A375 (cell line): ENCODE measurements at places on chromosomes 1 and 21. TPM values are rescaled to one million over a fixed set of nuclear protein-coding genes. Genes with fewer than 3 reads are reported as not detected.

Gene DISP1
- 2.9 and 3.0 TPM in 2 replicates for total RNA-seq

Gene DMBX1
- total RNA-seq, result 0.19 TPM in 1 of 2 replicates, not detected in the other

Gene P3R3URF
- not detected in 2 replicates for total RNA-seq

Gene LCE3D
- not detected in 2 replicates for total RNA-seq

Gene PRAMEF33
- not detected in 2 replicates for total RNA-seq

Gene MPZ
- 6.0 and 6.9 TPM in 2 replicates for total RNA-seq

Gene FCRL5
- total RNA-seq, result not detected in 2 replicates

Gene GNAT2
- 0.34 TPM in 1 of 2 replicates, not detected in the other for total RNA-seq

Gene CRNN
- total RNA-seq, result not detected in 2 replicates

Gene CFAP141
- total RNA-seq, result not detected in 2 replicates

Gene TFF3
- 0.40 and 2.5 TPM in 2 replicates for total RNA-seq

Gene ZFP69
- total RNA-seq, result 7.2 and 7.6 TPM in 2 replicates

Gene PTGFR
- total RNA-seq, result 0.13 and 0.91 TPM in 2 replicates

Gene C1orf105
- not detected in 2 replicates for total RNA-seq

Gene CCT8
- total RNA-seq, result 179 and 191 TPM in 2 replicates

Gene COQ8A
- 36.7 and 47.9 TPM in 2 replicates for total RNA-seq

Gene YOD1
- total RNA-seq, result 18.1 and 18.3 TPM in 2 replicates

Gene AK4
- 47.5 and 48.5 TPM in 2 replicates for total RNA-seq

Gene NDUFV3
- 39.3 and 41.5 TPM in 2 replicates for total RNA-seq

Gene RPE65
- total RNA-seq, result not detected in 2 replicates

Gene LRRC39
- total RNA-seq, result 0.87 and 1.8 TPM in 2 replicates

Gene ADCY10
- 0.04 and 0.05 TPM in 2 replicates for total RNA-seq

Gene KRTAP19-1
- not detected in 2 replicates for total RNA-seq

Gene SPRR2A
- not detected in 2 replicates for total RNA-seq

Gene KIF14
- total RNA-seq, result 20.0 and 22.6 TPM in 2 replicates

Gene KCNK1
- total RNA-seq, result 6.0 and 6.5 TPM in 2 replicates

Gene CHIA
- total RNA-seq, result not detected in 2 replicates

Gene PGLYRP4
- total RNA-seq, result not detected in 2 replicates

Gene PUM1
- 44.7 and 66.9 TPM in 2 replicates for total RNA-seq

Gene KCNT2
- total RNA-seq, result 6.0 TPM in 2 replicates

Gene CHRNB2
- total RNA-seq, result 0.37 and 1.7 TPM in 2 replicates

Gene SLC45A1
- 0.57 and 0.85 TPM in 2 replicates for total RNA-seq

Gene OR14K1
- total RNA-seq, result not detected in 2 replicates

Gene IFI44
- 23.5 and 29.3 TPM in 2 replicates for total RNA-seq

Gene SNX7
- 22.7 and 28.4 TPM in 2 replicates for total RNA-seq

Gene MORN1
- total RNA-seq, result 34.2 and 34.3 TPM in 2 replicates

Gene SLC16A4
- 16.1 and 16.8 TPM in 2 replicates for total RNA-seq

Gene FCRL4
- not detected in 2 replicates for total RNA-seq

Gene KCNK2
- total RNA-seq, result 0.50 and 0.72 TPM in 2 replicates

Gene UBE2U
- total RNA-seq, result not detected in 2 replicates

Gene COL16A1
- total RNA-seq, result 53.0 and 59.6 TPM in 2 replicates

Gene SHC1
- 279 and 321 TPM in 2 replicates for total RNA-seq

Gene SYT2
- total RNA-seq, result not detected in 2 replicates

Gene DENND2D
- total RNA-seq, result not detected in 2 replicates

Gene UBR4
- 120 and 121 TPM in 2 replicates for total RNA-seq
